ENCODE measurements at places on chromosomes 3 and 15.
A peak's percentile ranks its signal among the peaks of the same experiment; 100 is the strongest.

DNA sequence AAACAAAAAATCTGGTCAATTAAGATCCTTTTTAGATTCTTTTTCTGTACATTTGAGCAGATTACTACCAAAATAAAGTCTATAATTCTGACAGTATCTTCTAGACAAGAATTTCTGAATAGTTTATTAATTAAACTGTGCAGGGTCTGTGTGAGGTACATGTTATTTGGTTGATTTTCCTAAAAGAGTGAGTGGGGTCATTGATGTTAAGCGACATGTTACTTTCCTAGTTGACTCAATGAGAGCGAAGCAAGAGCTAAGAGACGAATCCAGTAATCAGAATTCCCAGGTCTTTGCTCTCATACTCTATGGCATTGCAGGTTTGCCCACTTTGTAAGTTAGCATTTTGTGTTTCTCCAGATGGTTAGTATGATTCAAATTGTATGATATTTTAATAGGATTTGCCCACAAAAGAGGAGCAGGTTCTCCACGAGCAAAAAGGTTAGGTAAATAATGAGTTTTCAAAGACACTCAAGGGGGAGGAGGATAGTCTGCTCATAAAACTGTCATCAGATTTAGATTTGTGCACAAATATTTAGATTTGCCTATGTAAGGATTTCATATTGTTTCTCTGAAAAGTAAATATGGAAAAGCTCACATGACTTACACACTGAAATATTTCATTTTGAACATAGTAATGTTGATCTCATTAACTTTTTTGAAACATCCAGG, 217.2 kb upstream of the CGNL1 start:
- DNase-seq: no peak

- DNase-seq: no peak
Measured at GRCh38 chr3:134197681-134198261, 52.9 kb downstream of the RYK start.

- peak; percentile 17 for DNase-seq
Measured at GRCh38 chr15:42650208-42651066, 75.0 kb downstream of the STARD9 start.

DNA sequence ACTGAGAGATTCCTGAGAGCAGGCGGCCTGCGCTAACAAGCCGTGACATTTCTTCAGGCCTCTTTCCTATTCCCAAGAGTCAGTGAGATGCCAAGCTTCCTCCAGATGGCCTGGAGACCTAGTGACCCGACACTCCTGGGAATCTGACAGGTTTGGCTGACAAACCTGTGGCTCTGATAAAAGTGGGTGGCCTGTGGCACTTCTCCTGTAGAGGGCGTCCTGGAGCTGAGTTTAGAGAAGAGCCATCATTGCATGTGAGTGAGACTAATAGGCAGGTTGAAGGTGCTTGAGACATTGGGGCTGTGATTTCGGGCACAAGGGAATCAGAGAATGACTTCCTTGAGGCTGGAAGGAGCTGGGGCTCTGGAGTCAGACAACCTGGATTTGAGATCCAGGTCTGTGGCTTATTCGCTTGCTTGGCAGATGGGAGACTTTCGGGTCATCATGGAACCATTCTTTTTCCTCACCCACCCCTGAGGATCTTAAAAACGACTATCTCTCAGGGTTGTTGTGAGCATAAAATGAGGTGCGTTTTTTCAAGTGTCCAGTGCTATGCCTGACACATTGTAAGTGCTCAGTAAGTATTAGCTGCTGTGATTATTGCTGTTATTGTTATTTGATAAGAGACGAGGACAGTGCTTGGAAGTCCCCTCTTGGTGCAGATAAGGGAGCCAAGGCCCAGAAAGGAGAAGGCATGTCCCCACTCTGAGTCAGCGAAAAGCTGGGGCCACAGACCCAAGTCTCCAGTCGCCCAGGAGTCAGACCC, 77.2 kb downstream of the SCN10A start:
- no peak for DNase-seq

DNA sequence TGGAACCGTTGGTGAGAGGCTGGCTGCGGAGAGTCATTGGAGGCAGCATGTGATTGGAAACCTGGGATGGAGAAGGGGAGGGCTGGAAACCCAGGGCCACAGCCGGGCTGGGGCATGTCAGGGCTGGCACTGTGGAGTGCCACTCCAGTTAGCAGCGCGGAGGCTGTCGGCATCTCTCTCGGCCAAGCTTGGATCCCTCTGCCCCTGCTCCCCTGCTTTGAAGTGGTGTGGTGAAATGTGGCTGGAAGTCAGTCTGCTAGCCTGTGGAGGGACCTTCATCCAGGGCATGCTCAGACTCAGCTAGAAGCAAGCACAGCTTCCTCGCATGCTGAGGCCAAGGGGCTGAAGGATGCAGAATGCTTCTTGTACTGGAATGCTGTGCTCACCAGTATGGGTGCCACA, 13.5 kb downstream of the SLCO3A1 start:
- no peak for DNase-seq

DNA sequence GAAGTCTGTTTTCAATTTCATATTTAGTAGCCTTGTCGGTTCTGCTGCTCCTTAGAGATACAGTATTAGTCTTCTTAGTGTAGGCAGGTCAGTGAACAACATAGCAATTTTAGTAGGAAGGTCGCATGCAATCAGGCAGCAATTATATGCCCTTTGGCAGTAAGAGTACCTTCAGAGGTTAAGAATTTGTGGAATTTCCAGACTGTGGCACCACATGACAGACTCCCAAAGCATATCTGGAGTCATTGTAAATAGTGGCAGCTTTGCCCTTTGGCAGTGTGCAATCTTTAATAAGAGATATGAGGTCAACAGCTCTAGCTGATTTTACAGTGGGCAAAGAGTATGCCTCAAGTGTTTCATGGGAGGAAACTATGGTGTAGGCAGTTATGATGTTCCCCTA, 1532.5 kb upstream of the CADM2 start:
- no peak for DNase-seq

GRCh38 chr3:16460886-16461285, 52.6 kb downstream of the RFTN1 start:
- no peak for DNase-seq

Measured in stimulated activated CD4-positive, alpha-beta T cell treated with anti-CD3 and anti-CD28 coated beads, TNF-alpha, amount 100 ng/mL, for 4 hours (primary cell).